ENCODE measurements at places on chromosomes 1 and 21.
A peak's percentile ranks its signal among the peaks of the same experiment; 100 is the strongest.

DNA sequence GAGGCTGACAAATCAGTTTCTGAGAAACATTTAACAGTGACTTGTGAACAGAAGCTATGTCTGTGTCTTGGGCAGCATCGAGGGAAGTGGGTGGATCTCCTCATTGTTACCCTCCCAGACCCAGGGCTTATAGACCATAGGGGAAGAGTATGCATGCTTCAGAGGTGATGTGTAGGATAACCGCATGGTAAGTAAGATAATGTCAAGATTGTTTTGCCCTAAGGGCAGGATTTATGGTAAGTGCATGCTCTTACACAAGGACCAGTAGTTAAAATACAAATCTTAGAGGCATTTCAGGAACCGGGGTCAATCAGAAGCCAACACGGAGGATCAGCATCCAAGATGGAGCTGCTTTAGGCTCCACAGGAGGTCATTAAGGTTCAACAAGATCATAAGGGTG, 7.7 kb upstream of the PRMT2 start:
- no peak for DNase-seq

GRCh38 chr1:202005958-202006357, 4.4 kb upstream of the ELF3 start:
- DNase-seq, result peak; percentile 40

- peak; percentile 82 for DNase-seq
Observed at GRCh38 chr1:168408884-168409283, 128.2 kb downstream of the TBX19 start.

GRCh38 chr1:234925440-234926263, 203.0 kb downstream of the TOMM20 start:
- DNase-seq, result peak; percentile 99

DNA sequence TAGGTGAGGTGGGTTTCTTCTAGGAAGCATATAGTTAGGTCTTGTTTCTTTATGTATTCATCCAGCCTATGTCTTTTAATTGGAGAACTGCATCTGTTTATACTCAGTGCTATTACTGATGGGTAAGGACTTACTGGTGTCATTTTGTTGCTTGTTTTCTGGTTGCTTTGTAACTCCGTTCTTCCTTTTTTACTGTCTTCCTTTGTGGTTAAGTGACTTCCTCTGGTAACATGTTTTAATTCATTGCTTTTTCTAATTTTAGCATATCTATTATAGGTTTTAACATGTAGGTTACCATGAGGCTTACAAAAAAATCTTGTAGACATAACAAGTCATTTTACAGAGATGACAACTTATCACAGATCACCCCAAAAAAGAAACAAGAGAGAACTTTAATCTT, 160.8 kb downstream of the VAV3 start:
- no peak for DNase-seq

- DNase-seq, result no peak
Observed at GRCh38 chr1:40712997-40713396, 21.5 kb downstream of the NFYC start.

- no peak for DNase-seq
Observed at GRCh38 chr1:47438165-47439016, 547 bp downstream of the FOXD2 start.

- DNase-seq, result no peak
Observed at GRCh38 chr1:15958793-15959192, 17.1 kb downstream of the ZBTB17 start.
